ENCODE measurements at places on chromosomes 6 and 20.

DNA sequence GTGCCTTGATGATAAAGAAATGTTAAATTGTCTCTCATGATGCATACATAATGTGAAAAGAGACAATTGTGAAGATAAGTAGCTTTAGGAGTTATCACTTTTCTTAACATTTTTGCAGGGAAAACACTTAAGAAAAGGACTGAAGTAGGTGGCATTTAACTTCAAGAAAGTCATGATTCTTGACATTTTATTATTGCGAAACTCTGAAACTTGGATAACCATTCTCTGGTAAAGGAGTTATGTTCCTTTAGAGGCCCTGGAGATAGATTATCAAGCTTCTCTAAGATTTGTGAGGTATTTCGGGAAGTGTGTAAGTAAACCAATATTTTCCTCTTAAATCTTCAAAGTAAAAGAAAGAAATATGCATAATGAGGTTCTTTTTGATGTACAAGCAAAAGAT is 38.5 kb downstream of the HTR1B start:
- no peak for DNase-seq

GRCh38 chr20:22579711-22580697 is 4.4 kb downstream of the FOXA2 start:
- no peak for DNase-seq

- DNase-seq, result no peak
Measured at GRCh38 chr20:37775200-37775599, 81.4 kb downstream of the CTNNBL1 start.

DNA sequence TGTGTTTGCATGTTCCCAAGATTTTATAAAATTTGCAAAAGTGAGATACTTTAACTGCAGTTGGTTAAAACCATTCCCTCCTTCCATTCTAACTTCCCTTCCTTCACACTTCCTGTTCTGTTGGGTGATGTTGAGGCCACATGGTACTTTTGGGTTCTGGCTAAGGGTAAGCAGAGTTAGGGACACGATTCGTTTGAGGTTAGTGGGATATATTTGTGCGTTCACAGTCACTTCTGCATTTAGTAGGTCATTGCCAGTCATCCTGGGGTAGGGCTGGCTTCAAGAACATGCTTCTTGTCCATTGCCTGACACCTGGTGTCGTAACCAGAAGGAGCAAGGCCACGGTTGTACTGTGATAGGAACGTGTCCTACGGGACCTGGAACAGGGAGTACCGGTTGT is 340.1 kb downstream of the ZFAND3 start:
- DNase-seq, result no peak

GRCh38 chr6:40799296-40800140 is 212.4 kb upstream of the LRFN2 start:
- DNase-seq, result no peak

DNA sequence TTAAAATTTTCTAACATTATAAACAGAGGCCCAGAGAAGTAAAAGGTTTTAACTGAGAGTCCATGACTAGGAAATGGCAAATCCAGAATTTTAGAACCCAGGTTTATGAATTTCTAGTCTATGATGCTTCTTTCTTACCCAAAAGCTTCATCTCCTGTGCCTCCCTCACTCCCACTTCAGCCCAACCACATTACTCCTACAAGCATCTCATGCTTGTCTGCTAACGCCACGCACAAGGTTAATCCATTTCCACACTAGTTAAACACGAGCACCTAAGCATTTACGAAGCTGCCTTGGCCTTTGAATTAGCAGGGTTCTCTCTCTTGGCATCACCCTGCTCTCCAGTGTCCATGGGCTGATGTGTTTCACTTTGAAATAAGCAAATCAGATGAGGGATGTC is 32.0 kb downstream of the TNFRSF21 start:
- DNase-seq, result no peak

DNA sequence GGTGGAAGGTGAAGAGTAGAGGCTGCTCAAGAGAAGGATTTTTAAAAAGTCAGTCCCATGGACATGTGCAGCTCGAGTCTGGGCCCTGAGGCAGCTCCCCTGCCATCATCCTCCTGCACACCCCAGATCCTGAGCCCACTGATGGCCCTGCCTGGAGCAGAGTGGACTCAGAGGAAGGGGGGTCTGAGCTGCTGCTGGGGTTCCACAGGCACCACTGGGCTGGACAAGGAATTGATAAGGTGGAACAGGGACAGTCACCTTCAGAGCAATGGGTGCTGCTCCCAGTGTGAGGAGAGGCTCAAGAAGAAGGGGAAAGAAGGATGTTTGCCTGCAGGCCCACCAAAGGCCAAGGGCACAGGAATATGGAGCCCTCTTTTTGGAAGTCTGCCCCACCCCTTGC is 6.2 kb downstream of the ULBP2 start:
- DNase-seq, result no peak

GRCh38 chr6:75802366-75802765 is 53.3 kb downstream of the MYO6 start:
- no peak for DNase-seq

DNA sequence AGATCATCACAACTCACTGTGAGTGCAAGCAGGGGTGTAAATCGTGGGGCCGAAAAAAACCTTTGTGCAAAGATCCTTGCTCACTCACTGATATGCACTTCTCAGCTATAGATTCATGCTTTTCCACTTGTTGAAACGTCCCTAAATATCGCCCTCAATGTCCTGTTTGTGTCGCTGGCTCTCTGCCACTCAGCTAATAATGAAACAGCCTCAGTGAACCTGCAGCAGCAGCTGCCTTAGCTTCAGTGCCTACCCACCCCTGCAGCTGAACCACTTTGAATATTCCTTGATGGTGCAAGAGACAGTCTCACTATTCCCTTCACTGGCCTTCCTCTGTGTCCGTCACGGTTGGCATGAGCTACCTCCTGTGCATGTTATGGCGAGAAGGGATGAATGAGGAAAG is 128.9 kb upstream of the NAA20 start:
- no peak for DNase-seq

- DNase-seq, result no peak
Measured at GRCh38 chr6:18506382-18507017, 119.3 kb downstream of the RNF144B start.

- DNase-seq, result no peak
Measured at GRCh38 chr20:2515203-2515602, 6.5 kb upstream of the ZNF343 start.

- no peak for DNase-seq
Measured at GRCh38 chr20:4794846-4795245, 73.1 kb downstream of the PRND start.

DNA sequence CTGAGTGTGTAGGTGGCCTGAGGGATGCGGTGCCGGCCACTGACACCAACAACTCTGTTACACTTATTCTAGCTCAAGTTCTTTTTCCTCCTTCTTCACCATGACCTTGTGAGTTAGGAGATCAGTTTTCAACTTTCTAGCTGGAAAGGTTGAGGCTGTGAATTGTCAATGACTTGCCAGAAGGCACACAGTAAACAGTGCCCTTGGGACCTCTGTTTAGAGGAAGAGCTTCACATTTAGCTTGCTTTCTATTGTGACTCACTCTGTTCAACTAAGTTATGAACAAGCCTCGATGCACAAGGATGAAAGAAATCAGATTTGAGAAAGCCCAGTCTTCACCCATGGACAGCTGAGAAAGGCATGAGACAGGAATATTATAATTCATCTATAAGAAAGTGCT is 455.6 kb downstream of the MAFB start:
- DNase-seq, result no peak

DNA sequence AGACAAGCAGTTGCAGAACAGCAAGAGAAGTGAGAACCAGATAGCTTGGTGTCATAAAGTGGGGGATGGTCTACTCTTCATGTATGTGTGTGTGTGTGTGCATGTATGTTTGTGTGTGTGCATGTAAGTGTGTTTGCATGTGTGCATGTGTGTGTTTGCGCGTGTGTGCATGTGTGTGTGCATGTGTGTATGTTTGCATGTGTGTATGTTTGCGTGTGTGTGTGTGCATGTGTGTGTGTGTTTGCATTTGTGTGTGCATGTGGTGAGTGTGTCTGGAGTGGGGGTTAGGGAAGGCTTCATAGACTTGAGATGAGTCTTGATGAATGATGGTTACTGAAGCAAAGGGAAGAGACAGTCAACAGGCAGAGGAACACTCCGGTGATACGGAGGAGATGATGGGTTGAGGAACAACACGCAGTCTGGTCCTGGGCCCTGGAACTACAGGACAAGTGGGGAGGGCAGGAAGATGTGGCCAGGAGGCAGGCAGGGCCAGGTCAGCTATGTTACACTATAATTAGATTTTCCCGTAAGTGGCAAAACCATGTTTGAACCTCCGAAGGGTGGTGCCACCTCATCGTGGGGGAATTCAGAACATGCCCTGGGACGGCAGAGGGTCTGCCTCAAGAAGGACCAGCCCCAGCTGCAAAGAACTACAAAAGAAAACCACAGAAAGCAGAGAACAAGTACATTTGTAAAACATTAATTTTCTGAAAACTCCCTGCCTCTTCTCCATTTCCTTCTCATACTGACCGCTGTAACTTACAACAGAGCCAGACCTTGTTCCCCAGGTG is 38.7 kb upstream of the PDE10A start:
- DNase-seq, result no peak

- DNase-seq, result no peak
Measured at GRCh38 chr20:14478126-14478525, 140.7 kb upstream of the FLRT3 start.

GRCh38 chr6:117272032-117272866 is 6.9 kb downstream of the VGLL2 start:
- DNase-seq, result no peak

- no peak for DNase-seq
Measured at GRCh38 chr6:65531533-65531932, 175.5 kb downstream of the EYS start.

GRCh38 chr6:65161661-65162060 is 545.4 kb downstream of the EYS start:
- DNase-seq, result no peak

DNA sequence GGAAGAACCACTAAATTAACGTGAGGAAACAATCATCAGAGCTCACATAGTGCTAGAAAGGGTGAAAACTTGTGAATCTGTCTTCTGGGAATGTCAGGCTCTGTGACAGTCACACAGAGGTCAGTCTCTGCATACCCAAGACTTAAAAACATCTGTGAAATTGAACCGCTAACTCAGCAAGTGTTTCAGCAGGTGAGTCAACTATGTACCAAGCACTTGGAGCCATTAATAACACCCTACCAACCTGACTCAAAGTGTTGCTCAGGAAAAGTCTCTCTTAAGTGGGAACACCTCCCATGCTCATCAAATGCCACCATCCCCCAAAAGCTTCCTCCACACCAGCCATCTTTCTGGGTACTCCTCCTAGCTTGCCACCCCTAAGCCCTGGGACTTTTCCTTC is 92.3 kb upstream of the CARMIL1 start:
- DNase-seq, result no peak

DNA sequence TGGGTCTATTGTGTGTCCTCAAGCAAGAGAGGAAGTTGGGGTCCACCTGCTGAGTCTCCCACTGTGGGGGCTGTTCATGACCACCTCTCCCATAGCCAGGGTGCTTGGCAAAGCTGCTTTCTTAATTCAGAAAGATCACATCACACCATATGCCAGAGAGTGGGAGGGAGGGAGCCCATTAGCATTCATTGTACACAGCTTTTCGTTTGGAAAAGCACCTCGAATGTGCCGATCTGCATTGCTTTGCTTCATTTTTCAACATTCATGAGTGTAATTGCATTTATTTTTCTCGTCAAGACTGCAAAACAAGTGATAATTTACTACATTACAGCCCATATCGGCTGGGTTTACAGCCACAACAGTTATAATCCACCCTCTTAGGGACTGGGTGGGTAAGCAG is 327.3 kb downstream of the PTPRT start:
- DNase-seq, result no peak

- no peak for DNase-seq
Measured at GRCh38 chr6:124812067-124812466, 150.2 kb upstream of the RNF217 start.

GRCh38 chr6:145271040-145271439 is 464.3 kb downstream of the EPM2A start:
- DNase-seq, result no peak

GRCh38 chr6:106617302-106617701 is 12.0 kb downstream of the RTN4IP1 start:
- DNase-seq, result no peak

DNA sequence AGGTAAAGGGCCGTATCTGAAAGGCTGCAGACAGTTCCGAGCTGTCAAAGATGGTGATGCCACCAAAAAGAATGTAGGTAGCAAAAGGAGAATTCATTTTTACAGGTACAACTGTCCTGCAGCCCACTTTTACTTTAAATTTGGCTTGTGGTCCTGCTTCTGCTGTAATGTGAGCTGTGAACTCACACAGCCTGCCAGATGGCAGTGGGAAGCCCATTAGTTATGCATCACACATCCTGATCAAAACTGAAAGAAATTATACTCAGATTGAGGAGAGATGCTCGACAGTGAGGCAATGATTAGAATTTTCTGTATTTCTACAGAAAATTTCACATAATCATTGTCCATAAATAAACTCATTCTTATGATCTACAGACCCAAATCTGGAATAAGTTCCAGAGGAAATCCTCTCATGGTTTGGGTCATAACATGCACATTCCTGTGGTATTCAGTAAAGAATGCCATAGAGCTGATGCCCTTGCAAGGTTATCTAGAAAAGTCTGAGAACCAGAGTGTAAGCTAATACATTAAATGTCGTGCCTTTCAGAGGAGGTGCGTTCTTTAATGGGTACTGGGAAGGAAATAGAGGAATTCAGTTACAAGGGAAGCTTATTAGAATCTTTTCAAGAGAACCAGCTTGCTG is 23.9 kb upstream of the E2F3 start:
- no peak for DNase-seq

DNA sequence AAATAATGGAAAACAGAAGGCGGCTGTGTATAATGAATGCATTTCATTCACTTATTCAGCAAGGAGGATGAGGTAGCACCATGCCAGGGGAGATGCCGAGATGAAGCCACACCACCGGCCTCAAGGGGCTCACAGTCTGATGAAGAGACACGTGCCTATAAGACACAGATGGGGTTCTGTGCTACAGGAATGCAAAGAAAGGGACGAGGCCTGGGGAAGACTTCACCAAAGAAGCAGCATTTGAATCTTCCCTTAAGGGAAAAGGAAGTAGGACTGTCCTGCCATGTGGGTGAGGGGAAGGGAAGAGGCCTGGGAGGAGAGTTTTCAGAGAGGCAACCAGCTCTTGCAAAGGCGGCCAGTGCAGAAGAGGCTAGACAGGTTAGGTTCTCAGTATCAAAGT is 98.9 kb downstream of the PSMG4 start:
- DNase-seq, result no peak

- DNase-seq, result no peak
Measured at GRCh38 chr20:58855506-58856389, 3.2 kb downstream of the GNAS start.

- no peak for DNase-seq
Measured at GRCh38 chr6:118931436-118931835, 3.5 kb downstream of the MCM9 start.

GRCh38 chr6:113632220-113632864 is 224.8 kb upstream of the MARCKS start:
- DNase-seq, result peak; percentile 65

GRCh38 chr6:20436719-20437118 is 35.0 kb downstream of the E2F3 start:
- DNase-seq, result no peak

- DNase-seq, result no peak
Measured at GRCh38 chr6:4813055-4813454, 36.9 kb downstream of the CDYL start.

GRCh38 chr6:43803055-43803782 is 33.2 kb downstream of the VEGFA start:
- no peak for DNase-seq

GRCh38 chr20:16321291-16321690 is 252.0 kb downstream of the KIF16B start:
- no peak for DNase-seq

GRCh38 chr6:23783901-23784300 is 342.1 kb upstream of the NRSN1 start:
- no peak for DNase-seq
